Foreskin fibroblast (primary cell): ENCODE measurements at places on chromosomes 6 and 20.

GRCh38 chr6:45002390-45003105, 325.6 kb upstream of the RUNX2 start:
- peak; percentile 7 for DNase-seq

- DNase-seq = peak; percentile 90
Measured at GRCh38 chr6:11328613-11329247, 96.3 kb upstream of the NEDD9 start.

- DNase-seq = peak; percentile 20
Measured at GRCh38 chr20:32189691-32190615, 17.6 kb downstream of the PLAGL2 start.

- peak; percentile 41 for DNase-seq
Measured at GRCh38 chr6:39865011-39865888, 69.0 kb downstream of the MOCS1 start.

- no peak for DNase-seq
Measured at GRCh38 chr6:134564705-134565104, 246.8 kb upstream of the SGK1 start.
